AG09319 (cell line): ENCODE measurements at places on chromosomes 12 and 14.

DNA sequence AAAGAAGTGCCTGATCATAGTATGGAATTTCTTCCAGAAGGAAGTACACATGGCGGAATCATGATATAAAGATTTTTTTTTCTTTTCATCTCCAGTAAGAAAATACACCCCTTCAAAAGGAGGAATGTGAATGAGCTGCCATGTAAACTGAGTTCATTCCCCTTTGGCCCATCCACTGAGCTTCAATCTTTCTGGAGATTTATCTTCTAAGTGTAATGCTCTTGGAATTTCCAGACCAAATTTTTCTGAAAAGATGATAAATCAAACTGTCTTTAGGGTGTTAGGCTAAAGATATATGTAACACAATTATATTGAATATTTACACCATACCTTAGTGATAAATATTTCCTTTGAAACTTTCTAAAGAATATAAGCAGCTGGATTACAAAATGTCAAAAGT is 5.2 kb downstream of the DCN start:
- DNase-seq: no peak

DNA sequence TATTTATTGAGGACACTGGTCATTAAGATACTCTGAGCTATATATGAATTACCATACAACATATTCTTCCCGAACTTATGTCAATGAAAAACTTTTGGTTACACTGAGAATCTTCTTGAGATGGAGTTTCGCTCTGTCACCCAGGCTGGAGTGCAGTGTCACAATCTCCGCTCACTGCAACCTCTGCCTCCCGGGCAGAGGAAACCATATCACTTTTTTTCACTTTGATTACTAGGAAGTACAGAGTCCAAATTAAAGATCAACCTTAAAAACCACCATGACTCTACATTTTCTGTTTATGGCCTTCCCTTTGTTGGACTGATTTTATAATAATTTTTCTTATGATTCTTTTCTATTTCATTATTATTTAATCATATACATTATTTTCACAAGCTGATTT is 336.5 kb downstream of the FSCB start:
- no peak for DNase-seq

DNA sequence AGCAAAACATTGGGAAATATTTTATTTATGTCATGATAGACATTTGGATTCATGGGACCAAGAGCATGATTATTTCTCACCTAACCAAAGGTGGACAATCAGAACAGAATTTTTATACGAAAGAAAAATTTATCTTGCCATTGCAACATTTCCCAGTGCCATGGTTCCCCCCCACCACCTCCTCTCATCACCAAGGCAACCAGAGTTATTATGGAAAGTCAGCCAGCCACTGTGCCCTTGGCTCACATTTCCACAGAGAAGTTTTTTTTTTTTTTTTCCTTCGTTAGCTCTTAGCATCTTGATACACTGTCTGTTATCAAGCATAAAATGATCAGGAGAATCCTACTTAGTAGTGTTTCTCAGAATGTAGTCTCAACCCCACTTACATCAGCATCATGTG is 176.4 kb upstream of the TMTC1 start:
- DNase-seq: no peak

- no peak for DNase-seq
These were observed 19.3 kb downstream of the SLC25A3 start for GRCh38 chr12:98612696-98613334.

DNA sequence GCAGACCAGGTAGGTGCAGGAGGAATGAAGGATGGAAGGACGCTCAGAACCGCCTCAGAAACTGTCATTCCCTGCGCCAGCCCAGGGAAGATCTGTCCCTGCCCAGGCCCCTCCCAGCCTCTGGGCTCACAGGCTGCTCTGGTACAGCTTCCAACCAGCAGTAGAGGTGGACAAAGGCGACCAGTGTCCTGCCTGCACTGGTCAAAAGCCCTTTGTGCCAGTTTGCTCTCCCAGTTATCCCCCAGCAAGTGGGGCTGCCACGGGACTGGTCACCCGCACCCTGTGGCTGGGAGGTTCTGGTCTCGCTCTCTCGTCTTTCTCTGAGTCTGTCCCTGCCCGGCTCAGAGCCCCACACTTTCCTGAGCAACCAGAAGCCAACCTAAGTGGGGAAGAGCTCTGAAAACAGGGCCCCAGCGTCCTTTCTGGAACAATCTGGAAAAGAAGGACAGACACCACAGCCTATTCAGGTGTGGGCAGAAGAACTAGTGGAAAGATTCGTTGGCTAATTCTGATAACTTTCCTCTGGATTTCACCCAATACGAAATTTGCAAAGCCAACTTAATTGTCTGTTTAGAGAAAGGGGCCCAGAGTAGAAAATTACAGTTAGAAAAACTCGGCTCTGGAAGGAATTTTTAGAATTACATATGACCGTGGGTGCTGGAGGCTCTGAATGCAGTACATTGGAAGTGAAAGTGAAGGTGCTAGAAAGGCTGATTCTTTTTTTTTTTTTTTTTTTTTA is 21.7 kb downstream of the SNRNP35 start:
- no peak for DNase-seq

- DNase-seq: no peak
These were observed 5.7 kb upstream of the JDP2 start for GRCh38 chr14:75422169-75422568.

DNA sequence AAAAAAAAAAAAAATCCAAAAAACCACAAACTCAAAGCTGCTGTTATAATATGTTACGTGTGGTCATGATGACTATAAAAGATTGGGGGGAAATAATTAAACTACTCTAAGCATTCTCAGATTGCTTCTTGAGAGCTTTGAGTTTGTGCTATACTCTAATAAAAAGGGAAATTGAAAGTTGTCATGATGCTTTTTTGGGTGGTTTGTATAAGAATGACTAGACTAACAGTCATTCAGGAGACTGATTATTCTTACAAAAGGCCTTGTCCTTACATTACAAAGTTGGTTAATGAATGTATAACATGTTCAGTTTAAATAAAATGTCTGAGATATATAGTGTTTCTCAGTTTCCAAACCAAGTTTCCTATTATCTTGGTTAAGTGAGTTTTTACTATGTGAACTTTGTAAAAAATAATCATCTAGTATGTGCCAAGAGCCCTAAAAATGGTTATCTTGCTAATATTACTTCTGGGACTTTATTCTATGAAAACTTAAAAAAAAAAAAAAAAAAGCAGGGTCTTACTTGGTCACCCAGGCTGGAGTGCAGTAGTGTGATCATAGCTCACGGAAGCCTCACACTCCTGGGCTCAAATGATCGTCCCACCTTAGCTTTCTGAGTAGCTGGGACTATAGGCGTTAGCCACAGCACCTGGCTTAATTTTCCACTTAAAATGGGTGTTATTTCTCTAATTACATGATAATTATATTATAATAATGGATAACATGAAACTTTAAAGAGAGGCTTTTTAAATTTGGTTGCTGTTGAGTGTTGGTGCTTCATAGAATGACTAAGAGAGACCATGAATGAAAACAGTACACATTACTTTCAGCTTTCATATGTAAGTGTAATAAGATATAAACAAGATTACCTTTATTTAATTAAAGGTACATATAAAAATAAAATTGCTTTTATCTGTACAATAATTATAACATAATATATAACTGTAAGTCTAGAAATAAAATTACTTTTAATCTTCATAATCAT is 459.6 kb upstream of the RGS6 start:
- DNase-seq: peak; percentile 45

- no peak for DNase-seq
These were observed 54.2 kb downstream of the LGMN start for GRCh38 chr14:92693998-92694795.

GRCh38 chr14:58540749-58541632 is 96.8 kb upstream of the DACT1 start:
- DNase-seq: no peak

DNA sequence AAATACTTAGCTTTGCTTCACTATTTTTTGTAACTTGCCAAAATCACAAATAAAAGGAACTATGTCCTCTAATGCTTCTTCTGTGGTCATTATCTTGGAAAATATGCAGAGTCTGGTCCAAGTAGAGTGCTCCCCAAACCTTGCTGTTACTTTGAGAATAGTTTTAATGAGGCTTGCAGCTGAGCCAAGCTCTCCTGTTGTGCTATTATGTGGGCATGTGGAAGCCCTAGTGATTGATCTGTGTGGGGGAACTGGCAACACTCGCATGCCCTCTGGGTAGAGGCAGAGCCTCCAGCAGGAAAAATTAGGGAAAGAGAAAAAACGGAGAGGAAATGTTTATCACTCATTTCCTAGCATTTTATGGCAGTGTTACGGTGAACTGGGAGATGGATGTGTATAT is 473.1 kb downstream of the EGLN3 start:
- no peak for DNase-seq

DNA sequence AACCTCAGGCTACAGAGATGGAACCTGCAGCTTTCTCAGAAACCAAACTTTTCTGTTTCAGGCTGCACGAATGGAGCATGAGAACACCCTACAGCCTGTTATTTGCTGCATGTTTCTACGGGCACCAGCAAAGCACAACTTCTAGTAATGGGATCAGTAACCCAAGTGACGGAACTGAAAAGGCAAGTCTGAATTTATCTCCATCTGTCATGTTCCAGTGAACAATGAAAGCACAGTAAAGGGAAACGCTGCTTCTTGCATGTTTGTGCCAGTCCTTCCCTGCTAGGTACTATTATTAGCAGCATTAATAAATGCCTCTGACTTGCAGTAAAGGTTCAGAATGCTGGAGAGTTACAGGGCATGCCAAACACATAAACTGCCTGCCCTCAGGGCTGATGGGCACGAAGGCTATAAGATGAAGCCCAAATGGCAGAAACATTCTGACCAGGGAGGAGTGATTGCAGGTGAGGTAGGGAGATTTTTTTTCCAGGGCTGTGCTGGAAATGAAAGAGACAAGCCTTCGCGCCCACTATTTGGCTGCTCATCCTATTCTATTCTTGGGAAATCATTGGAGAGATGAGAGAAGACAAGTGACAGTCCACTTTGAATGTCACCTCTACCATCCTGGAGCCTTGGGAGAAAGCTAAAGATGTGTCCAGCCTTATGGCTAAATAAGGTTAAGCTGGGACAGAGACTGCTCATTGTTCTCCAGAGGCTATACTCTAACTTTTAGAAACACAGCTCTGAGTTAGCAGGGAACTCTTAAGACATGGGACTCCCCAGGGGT is 100.4 kb upstream of the PLXNC1 start:
- DNase-seq: no peak

DNA sequence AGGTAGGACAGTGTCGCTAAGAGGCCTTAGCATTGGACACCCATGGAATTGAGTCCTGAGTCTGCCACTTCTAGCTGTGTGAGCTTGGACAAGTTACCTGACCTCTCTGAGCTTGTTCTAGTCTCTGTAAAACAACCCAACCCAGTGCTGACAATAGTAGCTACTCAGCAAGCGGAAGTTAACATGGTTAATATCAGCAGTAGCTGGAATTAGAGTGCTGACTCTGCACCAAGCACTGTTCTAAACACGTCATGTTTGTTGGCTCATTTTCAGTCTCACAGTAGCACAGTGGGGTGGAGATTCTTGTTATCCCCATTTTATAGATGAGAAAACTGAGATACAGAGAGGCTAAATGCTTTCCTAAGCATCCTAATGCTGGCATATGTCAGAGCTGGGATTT is 47.5 kb upstream of the RIN3 start:
- DNase-seq: no peak

GRCh38 chr12:131597333-131597732 is 113.6 kb upstream of the SFSWAP start:
- no peak for DNase-seq

GRCh38 chr14:72605921-72606220 is 288.0 kb downstream of the DPF3 start:
- no peak for DNase-seq

- DNase-seq: no peak
These were observed 102.2 kb downstream of the TNFAIP2 start for GRCh38 chr14:103225476-103225875.

- DNase-seq: no peak
These were observed 355.5 kb downstream of the KCNH5 start for GRCh38 chr14:62689733-62690132.

- no peak for DNase-seq
These were observed 4.0 kb downstream of the CPSF6 start for GRCh38 chr12:69243099-69244084.

DNA sequence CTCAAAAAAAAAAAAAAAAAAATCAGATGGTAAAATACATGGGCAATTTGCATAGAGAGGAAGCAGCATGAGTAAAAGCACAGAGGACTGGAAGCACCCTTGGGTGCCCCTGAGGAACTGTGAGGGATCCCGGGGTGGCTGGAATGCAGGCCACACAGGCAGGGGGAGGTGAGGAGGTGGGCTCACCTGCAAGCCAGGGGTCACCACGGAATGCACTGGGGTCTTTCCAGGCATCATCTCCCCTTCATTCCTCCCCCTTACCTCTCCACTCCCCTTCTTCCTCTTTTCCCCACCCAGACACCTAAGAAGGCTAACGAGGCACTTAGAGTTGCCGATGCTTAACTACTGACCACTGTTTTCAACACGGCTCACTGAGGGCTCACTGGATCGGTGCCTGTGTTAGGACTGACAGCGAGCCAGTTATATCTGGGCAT is 14.4 kb upstream of the HIP1R start:
- no peak for DNase-seq

- DNase-seq: peak; percentile 31
These were observed 2.7 kb downstream of the JDP2 start for GRCh38 chr14:75430526-75430925.
